Activated naive CD8-positive, alpha-beta T cell treated with anti-CD3 and anti-CD28 coated beads, Interleukin-2, amount 50 U/mL, for 24 hours (primary cell): ENCODE measurements at places on chromosomes 5 and 9.

DNA sequence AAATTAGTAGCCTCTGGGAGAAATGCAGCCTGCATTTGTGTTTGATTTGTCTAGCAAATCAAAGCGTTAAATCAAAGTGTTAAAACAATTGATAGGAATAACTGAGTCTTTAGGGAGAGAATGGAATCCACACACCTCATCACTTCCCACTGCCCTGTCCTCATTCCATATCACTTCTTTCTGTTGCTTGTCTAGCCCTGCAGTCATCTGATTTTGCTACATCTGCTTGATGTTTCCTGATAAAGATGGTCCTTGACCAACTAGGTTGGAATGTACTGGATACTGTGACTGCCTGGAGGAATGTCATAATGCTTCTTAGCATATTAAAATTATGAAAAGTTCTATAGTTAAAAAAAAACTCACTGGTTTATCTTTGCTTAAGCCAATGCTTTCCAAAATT lies 119.9 kb downstream of the DOCK2 start:
- no peak for DNase-seq

DNA sequence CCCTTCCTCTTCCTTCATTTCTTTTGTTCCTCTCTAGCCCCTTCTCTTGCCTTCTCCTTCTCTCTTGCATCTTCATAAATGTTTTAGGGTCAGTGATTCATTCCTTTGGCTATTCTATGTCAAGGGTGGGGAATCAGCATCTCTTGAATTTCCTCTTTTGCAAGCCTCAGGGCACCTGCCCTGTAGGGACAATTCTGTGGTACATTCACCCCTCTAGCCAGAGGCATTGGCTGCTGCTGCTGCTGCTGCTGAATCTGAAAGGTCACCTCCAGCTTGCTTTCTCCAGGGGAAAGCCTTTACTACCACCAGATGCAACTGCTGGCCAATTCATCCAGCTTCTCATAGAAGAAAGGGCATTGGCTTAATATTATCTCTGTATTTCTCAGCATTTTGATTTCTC lies 87.3 kb downstream of the INSYN2B start:
- DNase-seq: no peak

GRCh38 chr5:122182491-122182921 lies 53.2 kb downstream of the ZNF474 start:
- no peak for DNase-seq

DNA sequence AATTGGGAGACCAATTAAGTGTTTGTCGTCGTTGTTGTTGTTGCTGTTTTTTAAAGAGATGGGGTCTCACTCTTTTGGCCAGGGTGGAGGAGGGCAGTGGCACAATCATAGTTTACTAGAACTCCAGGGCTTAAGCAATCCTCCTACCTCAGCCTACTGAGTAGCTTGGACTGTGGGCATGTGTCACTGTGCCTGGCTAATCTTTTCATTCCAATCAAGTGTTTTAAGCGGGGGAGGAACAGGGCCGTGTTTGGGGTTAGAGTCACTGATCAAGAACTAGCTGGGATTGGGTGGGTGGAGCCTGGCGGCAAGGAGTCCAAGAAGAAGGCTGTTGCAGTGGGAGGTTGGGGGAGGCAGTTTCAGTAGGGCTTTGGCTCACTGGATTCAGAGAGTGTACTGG lies 13.8 kb downstream of the SNX30 start:
- no peak for DNase-seq

DNA sequence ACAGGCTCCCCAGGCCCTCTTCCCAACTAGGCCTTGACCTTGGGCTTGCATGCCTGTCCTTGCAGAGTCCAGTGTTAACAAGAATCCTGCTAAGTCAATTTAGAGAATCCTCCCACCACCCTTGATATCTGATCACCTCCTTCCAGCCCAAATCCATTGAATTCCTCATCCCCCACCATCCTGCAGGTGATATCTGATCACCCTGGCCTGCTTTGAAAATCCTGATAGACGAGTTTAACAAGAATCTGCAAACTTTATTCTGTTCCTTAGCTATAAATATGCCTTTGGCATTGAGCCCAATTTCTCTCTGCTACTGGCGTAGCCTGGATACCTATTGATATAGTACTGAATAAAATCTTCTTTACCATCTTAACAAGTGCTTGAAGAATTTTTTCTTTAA lies 125.5 kb downstream of the DIRAS2 start:
- DNase-seq: no peak

- DNase-seq: no peak
These were observed 1.6 kb downstream of the ARSI start for GRCh38 chr5:150301170-150301505.

- DNase-seq: no peak
These were observed 181.3 kb upstream of the DMRT1 start for GRCh38 chr9:660227-660626.

GRCh38 chr5:107400328-107400727 lies 270.4 kb downstream of the EFNA5 start:
- DNase-seq: no peak

DNA sequence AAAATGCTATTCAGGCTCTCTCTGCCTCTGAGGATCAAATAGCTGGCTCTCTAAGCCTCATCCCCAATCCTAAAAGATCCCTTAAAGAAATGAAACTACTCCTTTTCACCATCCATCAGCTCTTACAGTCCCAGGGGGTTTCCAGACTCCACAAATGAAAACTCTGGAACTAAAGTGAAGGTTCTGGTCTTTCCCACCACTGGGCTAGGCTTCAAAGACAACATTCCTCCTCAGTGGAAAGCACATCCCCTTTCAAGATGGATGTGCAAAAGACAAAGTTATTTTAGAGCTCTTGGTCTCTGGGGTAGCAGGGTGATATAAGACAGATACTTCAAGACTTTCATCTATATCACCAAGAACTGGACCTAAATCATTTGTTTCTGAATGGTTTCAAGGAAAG lies 106.9 kb downstream of the DCP2 start:
- no peak for DNase-seq

DNA sequence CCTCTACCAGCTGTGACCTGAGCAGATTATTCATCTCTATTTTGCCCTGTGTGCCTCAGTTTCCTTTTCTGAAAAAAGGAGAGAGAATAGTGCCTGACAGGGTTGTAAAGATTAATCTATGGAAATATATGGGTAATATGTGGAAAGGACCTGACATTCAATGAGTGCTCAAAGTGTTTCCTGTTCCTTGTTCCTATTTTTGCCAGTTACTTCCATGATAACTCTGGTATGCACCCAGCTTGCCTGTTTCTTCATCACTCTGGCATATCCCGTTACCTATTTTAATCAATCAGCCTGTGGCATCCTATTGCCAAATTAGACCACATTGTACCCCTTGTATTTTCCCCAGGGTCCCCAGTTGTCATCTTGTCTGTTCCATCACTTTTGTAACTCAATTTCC lies 3.6 kb upstream of the ARAP3 start:
- DNase-seq: no peak

GRCh38 chr9:95923794-95924193 lies 48.3 kb downstream of the ERCC6L2 start:
- no peak for DNase-seq

GRCh38 chr9:88757406-88758010 lies 222.5 kb downstream of the NXNL2 start:
- DNase-seq: no peak

DNA sequence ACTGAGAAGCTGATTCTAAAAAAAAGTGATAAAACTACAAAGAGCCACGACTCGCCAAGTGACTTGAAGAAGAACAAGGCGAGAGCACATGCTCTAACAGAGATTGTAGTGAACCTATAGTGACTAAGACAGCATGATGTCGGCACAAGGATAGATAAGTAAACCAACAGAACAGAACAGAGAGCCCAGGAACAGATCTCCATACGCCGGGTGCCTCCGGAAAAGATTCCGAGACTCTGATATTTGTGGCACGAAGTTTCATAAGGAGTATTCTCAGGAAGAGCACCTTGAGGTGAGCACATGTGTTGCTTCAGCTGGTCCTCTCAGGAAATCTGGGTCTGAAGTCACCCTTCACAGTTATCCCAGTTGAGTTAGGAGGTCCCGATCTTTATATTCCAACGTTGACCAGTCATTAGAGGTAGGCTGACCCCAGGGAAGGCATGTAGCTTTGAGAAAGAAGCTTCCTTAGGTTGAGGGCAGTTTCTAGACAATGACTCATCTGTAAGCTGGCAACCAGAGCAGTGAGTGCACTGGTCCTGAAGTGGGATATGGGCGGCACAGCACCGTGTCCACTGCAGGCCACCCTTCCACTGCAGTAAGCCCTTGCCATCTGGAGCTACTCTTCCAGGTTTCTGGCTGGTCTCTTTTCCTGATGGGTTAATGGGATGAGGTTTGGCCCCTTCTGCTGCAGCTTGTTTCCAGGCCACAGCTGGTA lies 13.6 kb upstream of the CLK4 start:
- no peak for DNase-seq

DNA sequence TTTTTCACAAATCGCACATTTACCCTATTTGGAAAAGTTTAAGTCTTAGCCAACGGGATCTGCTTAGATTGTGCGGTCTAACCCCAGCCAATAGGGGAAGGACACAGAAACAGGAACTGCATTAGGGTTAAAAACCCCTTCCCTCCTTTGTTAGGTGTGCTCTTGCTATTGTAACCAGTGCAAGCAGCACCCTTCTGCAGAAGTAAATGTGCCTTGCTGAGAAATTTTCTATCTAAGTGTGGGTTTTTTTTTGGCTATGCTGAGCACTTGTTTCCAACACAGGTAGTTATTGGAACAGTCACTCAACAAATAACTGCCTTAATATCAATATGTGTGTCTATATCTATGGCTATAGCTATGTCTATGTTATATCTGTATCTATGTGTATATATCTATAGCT lies 190.0 kb downstream of the TRIM32 start:
- no peak for DNase-seq

DNA sequence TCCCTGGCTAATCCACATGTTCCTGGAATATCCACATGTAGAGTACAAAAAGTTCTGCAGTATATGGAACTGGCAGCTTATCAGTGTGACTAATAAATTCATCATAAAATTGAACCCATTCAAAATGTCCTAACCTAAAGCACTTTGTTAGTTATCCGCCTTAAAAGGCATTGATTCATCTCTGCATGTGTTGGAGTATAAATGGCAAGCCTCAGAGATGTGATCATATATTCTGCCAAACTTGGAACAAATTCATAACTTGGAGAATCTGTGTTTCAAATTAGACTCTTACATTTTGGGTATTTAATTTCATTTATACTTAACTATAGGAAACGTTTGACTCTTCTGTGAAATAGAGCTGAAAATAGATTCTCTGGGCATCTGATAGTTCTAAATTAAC lies 25.2 kb upstream of the NREP start:
- no peak for DNase-seq

DNA sequence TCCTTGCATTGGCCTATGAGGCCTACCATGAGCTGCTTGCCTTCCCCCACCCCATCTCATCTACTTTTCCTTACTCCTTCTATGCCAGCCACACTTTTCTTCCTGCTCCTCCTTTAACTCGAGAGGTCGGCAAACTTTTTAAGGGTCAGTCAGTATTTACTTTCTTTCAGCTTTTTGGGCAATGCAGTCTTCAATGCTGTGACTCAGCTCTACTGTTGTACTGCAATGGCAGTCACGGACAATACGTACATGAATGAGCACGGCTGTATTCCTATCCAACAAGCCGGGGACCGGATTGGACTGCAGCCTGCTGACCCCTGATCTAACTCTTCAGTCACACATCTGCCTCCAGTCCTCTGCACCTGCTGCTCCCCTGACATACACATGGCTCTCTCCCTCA lies 602 bp upstream of the ACTL7A start:
- DNase-seq: no peak

GRCh38 chr9:106707291-106707690 lies 155.7 kb upstream of the ZNF462 start:
- no peak for DNase-seq

DNA sequence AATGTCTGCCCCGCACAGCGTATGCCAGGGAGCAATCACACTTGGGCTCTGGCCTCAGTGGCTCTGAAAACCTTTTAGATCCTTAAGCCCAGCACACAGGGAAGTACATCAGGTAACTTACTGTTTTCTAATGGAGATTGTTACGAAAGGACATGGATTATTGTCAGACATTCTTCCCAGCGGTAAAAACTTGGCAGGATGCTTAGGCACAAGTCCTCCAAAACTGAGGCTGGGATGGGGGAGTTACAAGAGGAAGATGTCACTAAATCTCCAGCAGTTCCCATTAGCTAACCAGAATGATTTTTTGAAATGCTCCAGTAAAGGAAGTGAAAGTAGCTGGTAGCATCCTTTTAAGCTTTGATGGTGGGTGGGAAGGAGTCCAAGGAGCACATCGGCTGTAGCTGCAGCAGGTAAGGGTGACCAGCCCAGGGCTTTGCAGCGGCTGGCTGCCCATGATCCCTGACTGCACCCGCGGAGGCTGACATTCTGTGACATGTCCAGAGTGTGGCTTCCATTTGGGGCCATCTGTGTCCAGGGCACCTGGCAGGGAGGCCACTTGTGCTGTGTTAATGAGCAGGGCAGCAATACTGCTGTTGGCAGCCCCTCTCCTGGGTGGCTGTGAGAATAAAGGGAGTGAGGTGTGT lies 165.8 kb downstream of the GADD45G start:
- no peak for DNase-seq

GRCh38 chr9:13088720-13089427 lies 190.6 kb downstream of the MPDZ start:
- no peak for DNase-seq

- DNase-seq: no peak
These were observed 80.6 kb upstream of the SMIM23 start for GRCh38 chr5:171705036-171705435.

- DNase-seq: no peak
These were observed 55.4 kb downstream of the BNC2 start for GRCh38 chr9:16815079-16815478.

- no peak for DNase-seq
These were observed 619.4 kb downstream of the SLCO4C1 start for GRCh38 chr5:101676646-101677045.

GRCh38 chr9:98942906-98943681 lies 613 bp upstream of the COL15A1 start:
- no peak for DNase-seq

GRCh38 chr5:52846182-52846842 lies 58.6 kb downstream of the ITGA1 start:
- DNase-seq: no peak

- DNase-seq: no peak
These were observed 977.9 kb upstream of the NUDT12 start for GRCh38 chr5:104540448-104540847.

DNA sequence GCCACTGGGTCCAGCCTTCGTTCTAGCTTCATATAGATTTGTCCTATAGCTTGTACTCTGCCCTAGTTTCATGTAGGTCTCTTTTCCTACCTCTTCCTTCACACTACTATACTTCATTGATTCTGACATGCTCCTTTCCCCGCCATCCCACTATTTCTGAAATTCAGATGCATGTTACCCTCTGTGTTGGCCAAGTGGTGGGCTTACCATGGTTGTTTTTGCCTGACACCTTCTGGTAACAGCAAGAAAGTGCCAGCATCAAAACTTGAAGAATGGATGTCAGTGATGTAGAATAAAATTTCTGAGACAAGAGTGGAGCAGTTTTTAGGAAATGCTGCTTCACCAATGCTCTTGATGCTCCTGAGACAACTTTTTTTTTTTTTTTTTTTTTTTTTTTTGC lies 19.5 kb upstream of the SERINC5 start:
- no peak for DNase-seq

GRCh38 chr9:120787933-120788332 lies 5.3 kb downstream of the FBXW2 start:
- DNase-seq: no peak

- no peak for DNase-seq
These were observed 7.8 kb downstream of the MED10 start for GRCh38 chr5:6370580-6370979.

- no peak for DNase-seq
These were observed 86.9 kb downstream of the NFIB start for GRCh38 chr9:14226855-14227532.

GRCh38 chr9:19938990-19939733 lies 150.3 kb upstream of the SLC24A2 start:
- DNase-seq: no peak
